Panc1 (cell line): ENCODE measurements at places on chromosomes 1 and 21. TPM values are rescaled to one million over a fixed set of nuclear protein-coding genes. Genes with fewer than 3 reads are reported as not detected.

FBLIM1 gene
- 4.3 TPM for total RNA-seq

KRTAP21-2 gene
- total RNA-seq, result not detected

SPATA6 gene
- total RNA-seq, result 18.2 TPM

GSTM5 gene
- total RNA-seq, result not detected

UBQLN4 gene
- total RNA-seq, result 60.0 TPM

FYB2 gene
- 0.49 TPM for total RNA-seq

SPATA45 gene
- not detected for total RNA-seq

BTBD8 gene
- total RNA-seq, result 0.69 TPM

ROR1 gene
- 19.3 TPM for total RNA-seq

- no peak overlapping the region for H3K27ac ChIP-seq
- DNase-seq, result no peak
- no peaks in the 10 kb centered on the region for H3K27me3 ChIP-seq
- no peaks in the 10 kb centered on the region for H3K36me3 ChIP-seq
Observed at GRCh38 chr1:197320991-197321531, 53.0 kb downstream of the CRB1 start.

DNA sequence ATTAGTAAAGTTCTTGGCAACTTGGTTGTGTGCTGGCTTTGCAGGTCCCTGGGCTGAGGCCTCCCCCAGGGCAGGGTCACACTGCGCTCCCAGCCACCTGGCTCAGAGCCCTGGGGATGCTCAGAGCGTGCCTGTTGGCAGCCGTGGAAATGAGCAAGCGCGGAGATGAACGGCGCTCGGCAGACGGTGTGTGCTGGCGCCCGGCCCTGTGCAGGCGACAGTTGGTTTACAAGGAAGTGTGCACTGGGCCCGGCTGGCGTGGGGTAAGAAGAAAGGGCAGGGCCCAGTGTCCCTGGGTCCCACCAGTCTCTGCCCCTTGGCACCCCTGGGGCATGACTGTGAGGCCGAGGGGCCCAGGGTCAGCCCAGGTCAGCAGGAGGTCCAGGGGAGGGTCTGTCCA lies 25.7 kb upstream of the PEX10 start:
- no peak for DNase-seq
- no peak overlapping the region for H3K4me3 ChIP-seq
- H3K27me3 ChIP-seq, result no peaks in the 10 kb centered on the region
- no peak overlapping the region for H3K27ac ChIP-seq

GRCh38 chr1:183143576-183144315 lies 42.3 kb upstream of the LAMC2 start:
- H3K27ac ChIP-seq, result no peak overlapping the region
- DNase-seq, result no peak
- no peak overlapping the region for H3K4me3 ChIP-seq
- H3K27me3 ChIP-seq, result no peaks in the 10 kb centered on the region
- no peaks in the 10 kb centered on the region for H3K4me1 ChIP-seq
- H3K36me3 ChIP-seq, result peaks cover 2% of the 10 kb centered on the region; the same call in 1 of the 2 replicates

DNA sequence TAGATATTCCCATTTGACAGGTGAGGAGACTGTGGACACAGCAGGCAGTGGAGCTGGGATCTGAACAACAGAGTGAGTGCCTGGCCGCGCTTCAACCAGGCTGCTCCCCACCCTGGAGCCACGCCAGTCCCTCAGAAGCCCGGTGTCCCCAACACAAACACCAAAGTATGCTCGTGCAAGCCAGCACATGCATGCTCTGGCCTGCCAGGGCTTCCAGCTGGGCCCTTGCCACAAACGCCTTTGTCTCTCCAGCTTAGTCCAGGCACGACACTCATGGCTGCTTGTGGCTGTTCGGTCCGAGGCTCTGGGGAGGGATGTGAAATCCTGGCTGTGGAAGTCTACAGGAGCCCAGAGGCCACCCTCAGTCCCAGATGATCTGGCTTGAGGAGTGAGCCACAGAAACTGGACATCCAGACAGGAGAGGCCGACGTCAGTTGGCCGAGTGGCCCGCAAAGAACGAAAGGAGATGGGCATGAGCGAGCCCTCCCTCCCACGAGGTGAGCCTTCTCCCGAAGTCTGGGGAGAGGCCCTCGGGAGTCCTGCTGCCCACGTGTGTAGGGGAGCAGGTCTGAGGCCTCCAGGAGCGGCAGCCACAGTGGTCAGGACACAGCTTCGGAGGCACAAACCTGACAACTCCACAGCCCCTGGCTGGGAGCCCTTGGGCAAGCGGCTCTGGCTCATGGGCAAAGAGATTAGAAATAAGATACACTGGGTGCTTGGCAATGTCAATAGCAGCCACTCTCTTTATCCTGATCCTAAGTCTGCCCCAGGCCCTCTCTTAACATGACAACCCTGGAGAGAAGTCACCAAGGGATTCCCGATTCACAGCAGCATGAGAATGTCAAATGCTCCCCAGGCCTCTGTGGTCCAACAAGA lies 117.1 kb upstream of the IFFO2 start:
- H3K36me3 ChIP-seq, result peaks cover 16% of the 10 kb centered on the region
- no peak for DNase-seq
- H3K27me3 ChIP-seq, result no peaks in the 10 kb centered on the region
- peaks cover 28% of the 10 kb centered on the region for H3K4me1 ChIP-seq

DNA sequence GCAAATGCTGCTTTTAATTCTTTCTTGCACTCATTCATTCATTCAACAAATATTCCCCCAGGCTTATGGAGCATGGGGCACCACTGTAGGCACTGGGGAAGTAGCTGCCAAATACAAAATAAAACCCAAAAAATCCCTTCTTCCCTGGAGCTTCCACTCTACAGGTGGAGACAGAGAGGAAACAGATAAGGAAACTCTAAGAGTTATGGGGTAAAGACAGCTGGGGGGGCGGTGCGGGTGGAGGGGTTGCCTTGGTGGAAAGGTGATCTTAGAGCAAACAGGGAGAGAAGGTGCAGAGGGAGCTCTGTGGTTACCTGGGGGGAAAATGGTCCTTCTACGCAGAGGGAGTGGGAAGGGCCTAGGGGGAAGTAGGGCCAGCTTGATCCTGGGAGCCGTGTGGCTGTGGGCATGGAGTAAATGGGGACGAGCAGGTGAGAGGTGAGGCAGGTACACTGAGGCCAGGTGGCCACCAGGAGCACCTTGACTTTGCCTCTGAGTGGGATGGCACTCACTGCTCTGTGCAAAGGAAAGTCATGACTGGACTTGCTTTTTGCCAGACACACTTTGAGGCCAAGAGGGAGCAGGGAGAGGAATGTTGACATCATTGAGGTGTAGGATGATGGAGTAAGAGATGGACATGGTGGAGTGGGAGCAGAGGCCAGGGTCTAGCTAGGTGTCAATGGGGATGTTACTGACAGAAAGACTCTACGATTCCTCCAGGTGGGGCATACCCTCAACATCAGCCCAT lies 152.0 kb downstream of the ETS2 start:
- no peaks in the 10 kb centered on the region for H3K36me3 ChIP-seq
- no peak overlapping the region for H3K4me3 ChIP-seq
- no peak overlapping the region for H3K27ac ChIP-seq
- no peaks in the 10 kb centered on the region for H3K27me3 ChIP-seq
- no peaks in the 10 kb centered on the region for H3K4me1 ChIP-seq

DNA sequence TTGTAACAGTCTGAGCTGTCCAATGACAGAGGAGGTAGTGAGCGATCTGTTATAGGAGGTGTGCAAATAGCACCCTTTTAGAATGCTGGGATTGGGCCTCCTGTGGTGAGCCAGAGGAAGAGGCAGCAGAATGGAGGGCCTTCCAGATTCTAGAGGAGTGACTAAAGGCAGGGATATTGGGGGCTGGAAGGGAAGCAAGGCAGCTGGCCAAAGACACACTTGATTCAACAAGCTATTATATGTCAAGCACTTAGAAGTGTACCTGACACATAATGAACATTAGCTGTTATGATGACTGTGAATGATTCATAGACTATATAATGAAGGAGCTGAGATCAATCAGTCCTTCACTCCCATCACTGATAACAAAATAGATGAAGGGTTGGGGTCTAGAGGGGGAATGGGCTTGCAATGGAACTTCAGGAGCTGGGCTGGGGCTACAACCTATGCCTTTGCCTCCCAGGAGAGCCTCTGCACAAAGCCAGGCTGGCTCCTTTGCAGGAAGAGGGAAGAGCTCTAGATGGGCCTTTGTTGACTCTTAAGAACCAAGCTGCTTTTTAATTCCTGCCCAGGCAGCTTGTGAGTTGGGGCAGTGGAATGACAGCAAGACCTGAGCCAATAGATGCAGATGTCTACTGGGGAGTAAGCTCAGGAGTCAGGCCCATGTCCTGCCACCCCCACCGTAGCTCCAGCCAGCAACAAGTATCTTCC lies 2.3 kb upstream of the MKNK1 start:
- no peak for DNase-seq
- H3K4me1 ChIP-seq, result peaks cover 16% of the 10 kb centered on the region
- no peak overlapping the region for H3K27ac ChIP-seq
- no peak overlapping the region for H3K4me3 ChIP-seq
- H3K27me3 ChIP-seq, result no peaks in the 10 kb centered on the region
- H3K36me3 ChIP-seq, result no peaks in the 10 kb centered on the region

GRCh38 chr21:29053656-29054055 lies 19.8 kb downstream of the CCT8 start:
- H3K36me3 ChIP-seq, result peaks cover 23% of the 10 kb centered on the region
- H3K4me1 ChIP-seq, result no peaks in the 10 kb centered on the region
- DNase-seq, result no peak

GRCh38 chr1:87165177-87165576 lies 163.5 kb upstream of the LMO4 start:
- H3K4me3 ChIP-seq, result no peak overlapping the region
- no peaks in the 10 kb centered on the region for H3K36me3 ChIP-seq
- DNase-seq, result no peak
- no peaks in the 10 kb centered on the region for H3K4me1 ChIP-seq

DNA sequence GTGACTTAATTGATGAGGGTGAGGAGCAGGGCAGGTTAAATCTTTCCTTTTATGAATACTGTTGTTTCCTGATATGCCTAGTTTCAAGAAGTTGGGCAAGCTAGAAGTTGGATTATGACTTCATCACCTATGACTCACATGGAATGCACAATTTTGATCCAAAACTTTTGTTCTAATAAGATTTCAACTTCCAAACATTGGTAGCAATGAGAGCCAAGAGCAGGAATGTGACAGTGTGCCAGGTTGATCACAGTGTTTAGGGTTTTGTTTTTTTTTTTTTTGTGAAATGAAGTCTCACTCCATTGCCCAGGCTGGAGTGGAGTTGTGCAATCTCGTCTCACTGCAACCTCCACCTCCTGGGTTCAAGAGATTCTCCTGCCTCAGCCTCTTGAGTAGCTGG lies 349.4 kb downstream of the DUSP10 start:
- DNase-seq, result no peak
- H3K4me1 ChIP-seq, result no peaks in the 10 kb centered on the region
- no peaks in the 10 kb centered on the region for H3K27me3 ChIP-seq
- no peak overlapping the region for H3K4me3 ChIP-seq
- no peaks in the 10 kb centered on the region for H3K36me3 ChIP-seq

- no peak overlapping the region for H3K27ac ChIP-seq
- no peak for DNase-seq
- peaks cover 36% of the 10 kb centered on the region for H3K36me3 ChIP-seq
- no peaks in the 10 kb centered on the region for H3K27me3 ChIP-seq
Observed at GRCh38 chr1:26477446-26478152, 5.4 kb downstream of the HMGN2 start.

DNA sequence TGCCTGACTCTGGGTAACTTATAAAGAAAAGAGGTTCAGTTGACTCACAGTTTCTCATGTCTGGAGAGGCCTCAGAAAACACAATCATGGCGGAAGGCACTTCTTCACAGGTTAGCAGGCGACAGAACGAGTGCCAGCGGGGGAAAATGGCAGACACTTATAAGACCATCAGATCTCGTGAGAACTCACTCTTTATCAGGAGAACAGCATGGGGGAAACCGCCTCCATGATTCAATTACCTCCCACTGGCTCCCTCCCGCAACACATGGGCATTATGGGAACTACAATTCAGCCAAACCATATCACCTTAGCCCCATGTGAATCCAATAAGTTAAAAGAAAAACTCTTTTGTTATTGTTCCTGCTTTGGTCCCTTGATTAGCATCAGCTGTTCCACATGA lies 725.2 kb downstream of the LRRIQ3 start:
- H3K36me3 ChIP-seq, result no peaks in the 10 kb centered on the region
- no peaks in the 10 kb centered on the region for H3K4me1 ChIP-seq
- no peak overlapping the region for H3K27ac ChIP-seq
- no peaks in the 10 kb centered on the region for H3K27me3 ChIP-seq

DNA sequence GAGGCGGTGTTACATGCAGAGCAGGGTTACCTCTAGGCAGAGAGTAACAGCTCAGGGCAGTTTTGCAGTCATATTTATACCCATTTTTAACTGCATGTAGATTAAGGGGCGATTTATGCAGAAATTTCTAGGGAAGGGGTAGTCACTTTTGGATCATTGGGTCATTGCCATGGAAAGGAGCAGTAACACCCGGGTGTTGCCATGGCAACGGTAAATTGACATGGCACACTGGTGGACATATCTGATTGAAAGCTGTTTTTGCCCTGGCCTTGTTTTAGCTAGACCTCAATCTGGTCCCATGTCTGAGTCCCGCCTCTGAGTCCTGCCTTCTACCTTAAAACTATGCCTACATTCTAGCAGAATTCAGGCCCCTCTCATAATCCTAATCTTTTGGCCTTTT lies 11.8 kb upstream of the USP1 start:
- H3K4me1 ChIP-seq, result no peaks in the 10 kb centered on the region
- H3K36me3 ChIP-seq, result no peaks in the 10 kb centered on the region
- no peak for DNase-seq
- no peaks in the 10 kb centered on the region; the same call in 1 of the 2 replicates for H3K27me3 ChIP-seq
- H3K27ac ChIP-seq, result no peak overlapping the region

DNA sequence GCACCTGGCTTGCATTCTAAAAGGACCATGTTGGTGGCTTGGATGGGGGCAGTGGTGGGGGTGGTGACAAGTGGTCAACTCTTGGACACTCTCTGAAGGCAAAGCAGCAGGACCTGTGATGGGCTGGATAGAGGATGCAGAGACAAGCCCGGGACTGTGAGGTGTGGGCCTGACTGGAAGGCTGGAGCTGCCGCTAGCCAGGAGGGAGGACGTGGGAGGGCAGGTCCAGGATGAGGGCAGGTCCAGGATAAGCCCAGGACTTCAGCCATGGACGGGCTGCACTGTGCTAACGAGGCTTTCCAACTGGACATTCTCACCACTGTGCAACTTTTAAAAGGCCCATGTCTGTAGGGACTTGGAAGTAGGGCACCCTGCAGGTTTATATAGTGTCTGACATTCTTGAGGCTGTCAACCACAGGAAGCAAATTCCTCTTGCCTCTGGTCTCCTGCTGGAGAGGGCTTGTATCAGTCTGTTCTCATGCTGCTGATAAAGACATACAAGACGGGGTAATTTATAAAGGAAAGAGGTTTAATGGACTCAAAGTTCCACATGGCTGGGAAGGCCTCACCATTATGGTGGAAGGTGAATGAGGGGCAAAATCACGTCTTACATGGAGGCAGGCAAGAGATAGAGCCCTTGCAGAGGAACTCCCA lies 8.3 kb upstream of the C1orf167 start:
- DNase-seq, result no peak
- no peaks in the 10 kb centered on the region for H3K36me3 ChIP-seq
- H3K4me1 ChIP-seq, result no peaks in the 10 kb centered on the region
- H3K27ac ChIP-seq, result no peak overlapping the region
- H3K4me3 ChIP-seq, result no peak overlapping the region
